ENCODE measurements at places on chromosomes 12 and 14.

DNA sequence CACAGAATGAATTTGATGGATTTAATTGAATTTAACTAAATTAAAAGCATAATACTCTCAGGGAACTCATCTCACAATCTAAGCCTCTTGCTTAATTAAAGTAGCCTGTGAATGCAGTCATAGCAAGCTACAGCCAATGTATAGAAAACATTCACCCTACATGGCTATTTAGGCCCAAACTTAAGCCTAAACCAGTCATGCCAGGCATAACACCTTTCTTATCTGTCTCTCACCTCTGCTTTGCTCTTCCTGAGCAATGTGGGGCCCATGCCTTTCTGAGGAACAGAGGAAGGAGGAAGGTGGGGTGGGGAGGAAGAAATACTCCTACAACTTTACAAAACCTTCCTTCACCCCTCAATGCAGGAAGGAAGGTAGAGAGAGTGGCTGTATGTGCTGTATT lies 29.1 kb downstream of the IFNG-AS1 start:
- DNase-seq = no peak

DNA sequence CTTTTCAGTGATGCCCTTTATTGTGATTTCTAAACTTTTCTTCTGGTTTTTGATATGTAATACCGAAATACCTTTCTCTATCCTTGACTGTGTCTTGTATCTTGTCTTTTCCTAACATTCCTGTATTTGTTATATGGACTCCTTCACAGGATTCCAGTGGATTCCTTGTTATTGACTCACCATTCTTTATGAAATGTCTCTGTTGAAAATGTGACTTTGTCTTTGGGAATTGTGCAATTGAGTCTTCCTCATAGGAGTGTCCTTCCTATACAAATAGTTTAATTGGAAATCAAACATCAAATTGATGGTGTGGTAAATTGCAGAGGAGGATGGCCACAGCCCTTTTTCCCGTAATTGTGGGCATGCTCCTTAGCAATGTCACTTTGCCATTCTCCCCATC lies 296.6 kb upstream of the KITLG start:
- DNase-seq = no peak

DNA sequence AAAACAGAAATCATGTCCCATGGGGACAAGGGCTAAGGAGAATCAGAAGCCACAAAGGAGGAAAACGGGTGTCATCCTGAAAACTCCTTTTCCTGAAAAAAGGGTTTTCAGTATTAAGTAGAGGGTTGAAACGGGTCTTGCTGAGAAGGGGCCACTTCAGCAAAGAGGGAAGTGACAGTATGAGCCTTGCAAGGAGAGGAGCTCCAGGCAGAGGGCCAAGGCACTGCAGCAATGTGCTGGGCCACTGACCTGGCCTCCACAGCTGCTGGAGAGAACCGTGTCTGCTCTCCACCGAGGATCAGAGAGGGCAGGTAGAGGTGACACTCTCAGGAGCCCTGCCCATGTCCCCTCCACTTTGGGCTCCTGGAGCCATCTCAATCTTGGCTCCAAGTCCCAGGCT lies 103.3 kb downstream of the NCOR2 start:
- DNase-seq = no peak

GRCh38 chr14:53663709-53664108 lies 292.9 kb downstream of the BMP4 start:
- peak; percentile 45 for DNase-seq

- DNase-seq = no peak
Observed at GRCh38 chr14:74080820-74081460, 3.3 kb downstream of the ALDH6A1 start.

GRCh38 chr12:69000540-69001243 lies 67.7 kb upstream of the CPM start:
- DNase-seq = peak; percentile 17

DNA sequence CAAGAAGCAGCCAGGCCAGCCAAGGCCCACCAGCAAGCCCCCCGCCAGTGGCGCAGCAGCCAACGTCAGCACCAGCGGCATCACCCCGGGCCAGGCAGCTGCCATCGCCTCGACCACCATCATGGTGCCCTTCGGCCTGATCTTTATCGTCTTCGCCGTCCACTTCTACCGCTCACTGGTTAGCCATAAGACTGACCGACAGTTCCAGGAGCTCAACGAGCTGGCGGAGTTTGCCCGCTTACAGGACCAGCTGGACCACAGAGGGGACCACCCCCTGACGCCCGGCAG lies 15.0 kb downstream of the ORAI1 start:
- no peak for DNase-seq

DNA sequence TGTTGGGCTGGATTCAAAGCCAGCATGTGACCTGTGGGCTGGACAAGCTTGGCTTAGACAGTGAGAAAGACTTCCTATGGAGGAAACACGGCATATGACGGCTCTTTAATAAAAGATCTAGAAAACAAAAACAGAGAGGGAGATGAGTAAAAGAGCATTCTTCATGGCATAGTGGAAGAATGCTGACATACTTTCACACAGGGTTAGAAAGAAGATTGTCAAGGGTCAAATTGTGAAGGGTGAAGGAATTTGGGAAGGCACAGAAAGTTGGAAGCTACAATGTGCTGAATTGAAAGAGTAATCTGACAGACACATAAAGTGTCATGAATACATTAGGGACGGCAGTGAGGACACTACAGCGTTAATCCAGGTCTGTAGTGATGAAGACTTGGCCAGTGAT lies 63.4 kb downstream of the GALNT4 start:
- DNase-seq = no peak

- DNase-seq = peak; percentile 23
Observed at GRCh38 chr14:56998728-56999127, 188.4 kb upstream of the OTX2 start.

DNA sequence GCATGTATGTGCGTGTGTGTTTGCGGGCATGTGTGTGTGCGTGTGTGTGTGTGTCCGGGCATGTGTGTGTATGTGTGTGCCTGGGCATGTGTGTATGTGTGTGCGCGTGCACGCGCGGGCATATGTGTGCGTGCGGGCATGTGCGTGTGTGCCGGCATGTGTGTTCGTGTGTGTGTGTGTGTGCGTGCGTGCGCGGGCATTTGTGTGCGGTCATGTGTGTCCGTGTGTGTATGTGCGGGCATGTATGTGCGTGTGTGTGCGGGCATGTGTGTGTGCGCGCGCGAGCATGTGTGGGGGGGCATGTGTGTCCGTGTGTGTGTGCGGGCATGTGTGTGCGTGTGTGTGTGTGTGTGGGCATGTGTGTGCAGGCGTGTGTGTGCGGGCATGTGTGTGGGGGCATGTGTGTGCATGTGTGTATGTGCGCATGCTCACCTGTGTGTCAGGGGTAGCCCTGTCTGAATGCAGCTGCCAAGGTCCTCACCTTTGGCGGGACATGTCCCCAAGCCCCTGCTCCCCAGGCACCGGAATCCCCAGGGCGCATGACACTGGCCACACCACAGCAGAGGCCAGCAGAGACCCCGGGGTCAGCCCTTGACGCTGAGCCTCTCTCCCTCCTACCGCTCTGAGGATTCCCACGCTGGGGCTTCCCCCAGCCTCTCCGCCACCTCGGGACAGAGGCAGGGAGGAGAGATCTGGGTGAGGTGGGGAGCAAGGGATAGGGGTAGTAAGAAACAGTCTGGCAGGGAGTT lies 109.5 kb upstream of the NCOR2 start:
- DNase-seq = no peak

DNA sequence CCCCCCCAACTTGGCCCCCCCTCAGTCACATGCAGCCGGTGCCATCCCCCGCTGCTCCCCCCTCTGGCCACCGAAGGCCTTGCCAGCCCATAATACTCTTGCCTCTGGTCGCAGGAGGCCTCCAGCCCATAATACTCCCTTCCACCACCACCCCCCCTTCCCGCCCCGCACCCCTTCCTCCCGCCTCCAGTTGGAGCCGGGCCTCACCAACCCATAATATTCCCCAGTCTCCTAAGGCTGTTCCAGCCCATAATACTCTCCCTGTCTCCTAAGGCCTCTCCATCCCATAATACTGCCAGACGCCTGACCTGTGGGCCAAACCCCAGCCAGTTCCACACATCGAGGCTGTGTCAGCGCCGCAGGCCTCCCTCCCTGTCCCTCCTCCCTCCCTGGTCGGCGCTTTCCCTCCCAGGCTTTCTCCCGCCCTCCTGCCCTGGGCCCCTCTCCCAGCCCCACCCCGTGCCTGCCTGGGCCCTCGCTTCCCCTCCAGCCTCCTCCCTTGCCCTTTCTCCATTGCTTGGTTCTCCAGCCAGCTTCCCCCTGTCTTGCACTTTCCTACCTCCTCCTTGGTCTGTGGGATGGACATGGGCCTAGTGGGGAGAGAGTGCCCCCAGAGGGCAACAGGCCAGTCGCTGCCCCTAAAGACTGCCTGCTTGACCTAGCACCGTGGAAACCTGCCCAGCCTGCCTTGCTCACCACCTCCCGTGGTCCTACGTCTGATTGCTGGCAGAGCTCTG lies 6.8 kb upstream of the CHD4 start:
- peak; percentile 95 for DNase-seq

- no peak for DNase-seq
Observed at GRCh38 chr14:82060219-82060618, 526.6 kb upstream of the SEL1L start.

DNA sequence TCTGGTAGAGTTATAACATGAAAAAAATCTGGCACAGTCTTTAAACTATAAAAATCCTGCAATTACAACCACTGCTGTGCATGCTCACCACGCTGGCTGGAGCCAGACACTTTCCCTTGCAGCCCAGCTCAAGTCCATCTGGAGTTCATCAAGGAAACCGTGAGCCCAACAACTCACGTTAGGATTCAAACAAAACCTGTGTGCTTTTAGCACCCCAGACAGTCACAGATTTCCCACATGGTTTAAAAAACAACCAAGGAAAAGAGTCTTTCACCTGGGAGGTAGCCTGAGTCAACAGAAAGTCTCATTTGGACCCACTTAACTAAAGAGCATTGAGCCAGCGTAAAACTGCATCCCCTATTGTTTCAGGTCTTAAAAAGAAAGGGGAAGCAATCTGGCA lies 4.7 kb downstream of the LRIG3 start:
- DNase-seq = peak; percentile 72

- DNase-seq = no peak
Observed at GRCh38 chr12:6362403-6362802, 13.0 kb downstream of the SCNN1A start.

GRCh38 chr14:63039866-63040265 lies 5.4 kb downstream of the KCNH5 start:
- DNase-seq = peak; percentile 75

DNA sequence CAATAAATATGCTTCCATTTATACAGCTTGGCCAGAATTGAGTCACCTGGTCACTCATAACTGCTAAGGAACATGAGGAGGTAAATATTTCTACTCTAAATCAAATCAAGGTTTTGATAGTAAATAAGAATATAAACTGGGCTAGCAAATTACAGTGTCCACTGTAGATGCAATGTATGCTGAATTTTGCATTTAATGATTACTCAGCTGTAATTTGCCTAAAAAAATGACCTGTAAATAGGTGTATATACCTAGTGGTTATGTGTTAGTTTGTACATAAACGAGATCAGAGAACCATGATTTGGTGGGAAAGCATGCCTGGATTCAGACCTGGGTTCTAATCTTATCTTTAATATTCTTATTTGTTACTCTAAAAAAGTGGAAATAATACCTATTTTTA lies 76.6 kb upstream of the CNTN1 start:
- DNase-seq = no peak

DNA sequence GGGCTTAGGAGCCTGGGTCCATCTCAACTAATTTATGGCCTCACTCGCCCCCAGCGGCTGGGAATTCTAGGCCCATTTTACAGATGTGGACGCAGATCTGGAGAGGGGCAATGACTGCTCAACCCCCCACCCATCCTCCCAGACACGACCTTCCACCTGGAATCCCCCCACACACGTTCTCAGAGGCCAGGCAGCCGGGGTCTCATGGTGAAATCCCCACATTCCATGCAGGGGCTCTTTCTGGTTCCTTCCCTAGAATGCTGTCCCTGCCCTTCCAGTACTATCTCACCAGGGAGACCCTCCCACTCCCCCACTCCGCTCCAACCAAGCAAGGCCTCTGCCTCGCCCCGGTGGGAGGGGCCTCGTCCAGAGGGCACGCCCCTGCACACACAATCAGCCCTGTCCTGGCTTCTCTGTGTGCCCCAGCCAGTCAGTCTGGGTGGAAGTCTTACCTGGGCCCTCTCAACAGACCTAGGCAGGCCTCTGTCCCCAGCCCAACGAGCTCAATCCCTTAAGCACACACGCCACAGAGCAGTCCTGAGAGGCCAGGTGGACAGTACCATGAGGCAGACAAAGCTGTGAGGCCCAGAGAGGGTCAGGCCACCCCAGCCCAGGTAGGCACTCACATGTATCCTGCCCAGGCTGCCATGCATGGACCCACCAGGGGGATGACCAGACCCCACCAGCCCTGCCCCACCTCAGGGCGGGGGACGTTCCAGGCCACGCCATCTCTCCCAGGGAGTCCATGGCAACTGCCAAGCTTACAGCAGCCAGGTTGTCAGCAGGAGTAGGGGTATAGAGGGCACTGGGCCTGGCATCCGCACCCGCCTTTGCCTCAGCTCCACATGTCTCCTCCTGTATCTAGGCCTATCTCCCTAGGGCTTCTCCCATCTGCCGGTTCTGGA lies 1.3 kb upstream of the ANKRD9 start:
- DNase-seq = no peak

DNA sequence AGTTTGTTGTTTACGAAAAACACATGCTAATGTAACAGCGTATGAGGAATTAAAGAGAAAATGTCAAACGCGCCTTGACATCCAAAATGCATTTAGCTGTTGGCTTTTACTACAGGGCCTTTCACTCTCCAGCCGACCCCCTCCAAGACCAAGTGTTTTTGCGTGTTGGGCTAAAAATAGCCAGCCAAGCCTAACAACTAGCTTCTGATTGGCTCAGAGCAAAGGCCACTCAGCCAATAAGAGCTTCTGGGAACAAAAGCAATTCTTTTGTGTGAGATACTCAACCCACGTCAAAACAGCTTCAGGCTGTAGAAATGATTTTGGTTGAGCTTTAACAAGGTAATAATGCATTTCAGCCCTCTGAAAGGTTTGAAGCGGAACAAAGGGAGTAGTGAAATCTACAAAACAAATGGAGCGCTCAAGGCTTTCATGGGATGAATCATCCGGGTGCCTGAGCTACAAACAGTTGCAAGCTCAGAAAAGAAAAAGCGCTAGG lies 198.7 kb upstream of the DCN start:
- peak; percentile 94 for DNase-seq

DNA sequence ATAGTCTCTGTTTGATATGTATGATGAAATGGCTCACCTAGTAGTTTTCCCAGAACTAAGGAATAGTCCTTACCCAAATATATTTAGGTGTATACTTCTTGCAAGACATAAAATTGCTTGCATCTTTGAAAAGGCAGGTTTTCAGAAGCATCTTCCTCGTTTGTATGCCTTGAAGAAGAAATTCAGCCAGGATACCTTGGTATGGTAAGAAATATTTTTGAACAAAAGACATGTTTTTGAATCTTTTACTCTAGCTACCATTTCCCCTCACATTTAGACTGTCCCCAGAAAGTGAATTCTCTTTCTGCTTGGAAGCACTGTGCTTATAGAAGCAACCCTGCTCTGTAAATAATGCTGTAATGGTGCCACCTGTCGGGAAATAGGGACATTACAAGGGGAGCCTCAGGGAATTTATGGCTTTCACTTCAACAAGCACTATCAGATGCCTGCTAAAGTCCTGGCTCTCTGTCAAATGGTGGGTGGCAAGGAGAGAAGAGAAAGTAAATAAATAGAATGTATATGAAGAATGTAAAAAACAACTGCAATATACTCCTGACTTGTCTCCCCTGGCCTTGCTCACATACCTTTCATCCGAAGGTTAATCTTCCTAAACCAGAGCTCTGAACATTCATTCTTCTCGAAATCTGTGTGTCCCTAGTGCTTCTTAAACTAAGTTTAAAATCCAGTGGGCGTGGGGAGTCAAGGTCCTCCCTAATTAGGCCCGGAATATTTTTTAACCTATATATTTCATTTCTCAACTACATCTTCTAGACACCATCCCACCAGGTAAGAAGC lies 6.1 kb downstream of the CCDC184 start:
- DNase-seq = peak; percentile 82
